ENCODE measurements at places on chromosomes 3 and 15.

DNA sequence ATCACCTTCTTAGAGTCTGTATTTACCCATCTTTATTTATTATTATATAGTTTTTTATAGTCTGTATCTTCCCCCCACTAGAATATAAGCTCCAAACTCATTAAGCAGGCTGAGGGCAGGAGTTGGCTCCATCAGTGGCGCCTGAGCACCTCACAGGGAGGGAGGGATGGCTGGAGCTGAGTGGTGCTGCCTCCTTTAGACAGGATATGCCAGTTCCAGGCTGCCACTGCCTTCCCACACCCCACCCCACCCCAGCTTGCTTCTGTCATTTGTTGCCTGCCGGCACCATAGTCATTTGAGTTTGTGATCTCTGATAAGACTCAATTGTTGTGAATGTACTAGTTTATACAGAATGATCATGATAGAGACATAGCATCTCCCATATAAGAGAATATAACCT, 85.5 kb downstream of the KLHL25 start:
- no peak for DNase-seq

DNA sequence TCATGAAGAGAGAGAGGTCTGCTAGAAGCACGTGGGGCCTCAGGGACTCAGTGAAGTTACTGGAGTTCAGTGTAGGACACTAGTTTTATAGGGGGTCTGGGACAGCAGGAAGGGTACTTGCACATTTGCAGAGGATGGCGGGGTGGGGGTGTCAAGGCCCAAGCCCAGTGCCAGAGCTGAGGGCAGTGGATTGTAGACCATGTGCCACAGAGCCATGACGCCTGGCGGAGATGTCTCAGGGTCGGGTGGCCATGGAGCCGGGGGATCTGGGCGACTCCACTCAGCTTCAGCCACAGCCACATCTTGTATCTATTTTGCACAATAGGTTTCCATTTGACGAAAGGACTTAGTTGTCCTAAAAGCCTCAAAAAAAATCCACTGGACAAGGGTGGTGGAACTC, 50.4 kb upstream of the RGMA start:
- no peak for DNase-seq

GRCh38 chr3:56878074-56878473, 76.3 kb upstream of the ARHGEF3 start:
- DNase-seq, result peak; percentile 57

- no peak for DNase-seq
These were observed 51.9 kb upstream of the ADAMTSL3 start for GRCh38 chr15:83602021-83602420.

- DNase-seq, result no peak
These were observed 1501.2 kb upstream of the CADM2 start for GRCh38 chr3:83457551-83457950.

Measured in stimulated activated CD8-positive, alpha-beta memory T cell treated with anti-CD3 and anti-CD28 coated beads, Interleukin-15, amount 100 ng/mL, for 4 hours (primary cell).